ENCODE measurements at places on chromosomes 2 and 18.

- DNase-seq: peak; percentile 38
Observed at GRCh38 chr18:76709659-76710645, 112.4 kb upstream of the ZNF236 start.

DNA sequence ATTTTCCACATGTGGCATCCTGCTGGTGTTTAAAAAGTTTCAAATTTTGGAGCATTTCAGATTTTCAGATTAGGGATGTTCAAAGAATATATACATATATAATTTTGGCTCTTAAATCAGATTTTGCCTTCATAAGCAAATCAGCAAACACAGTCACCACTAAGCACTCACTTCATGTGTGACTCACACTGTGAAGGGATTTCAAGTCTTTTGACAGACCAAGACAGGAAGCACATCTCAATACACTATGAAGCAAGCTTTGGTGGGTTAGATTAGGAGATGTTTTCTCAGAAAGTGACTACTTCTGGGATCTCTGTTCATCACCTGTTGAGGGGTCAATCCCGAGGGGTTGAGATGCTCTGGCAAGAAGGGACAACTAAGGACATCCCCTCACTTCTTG is 227.8 kb upstream of the RBBP8 start:
- no peak for DNase-seq

GRCh38 chr18:13266218-13267100 is 47.9 kb downstream of the LDLRAD4 start:
- no peak for DNase-seq

DNA sequence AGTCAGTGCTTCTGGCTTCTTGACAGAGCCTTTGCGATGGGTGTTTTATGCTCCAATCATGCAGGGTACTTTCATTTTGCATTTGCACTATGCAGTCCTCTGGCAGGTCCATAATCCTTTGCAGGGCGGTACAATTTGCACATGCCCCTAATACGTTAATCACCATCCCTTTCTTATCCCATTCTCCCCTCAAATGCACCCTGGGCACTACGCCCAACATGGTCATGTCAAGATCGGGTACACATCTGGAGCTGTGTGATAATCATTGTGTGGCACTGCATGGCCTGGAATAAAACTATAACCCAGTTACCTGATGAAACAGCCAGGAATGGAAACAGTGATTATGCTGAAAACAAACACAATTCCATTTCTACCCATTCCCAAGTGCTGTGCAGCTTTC is 27.7 kb downstream of the LOXHD1 start:
- DNase-seq: no peak

GRCh38 chr18:32753656-32754260 is 19.1 kb downstream of the KLHL14 start:
- DNase-seq: no peak

DNA sequence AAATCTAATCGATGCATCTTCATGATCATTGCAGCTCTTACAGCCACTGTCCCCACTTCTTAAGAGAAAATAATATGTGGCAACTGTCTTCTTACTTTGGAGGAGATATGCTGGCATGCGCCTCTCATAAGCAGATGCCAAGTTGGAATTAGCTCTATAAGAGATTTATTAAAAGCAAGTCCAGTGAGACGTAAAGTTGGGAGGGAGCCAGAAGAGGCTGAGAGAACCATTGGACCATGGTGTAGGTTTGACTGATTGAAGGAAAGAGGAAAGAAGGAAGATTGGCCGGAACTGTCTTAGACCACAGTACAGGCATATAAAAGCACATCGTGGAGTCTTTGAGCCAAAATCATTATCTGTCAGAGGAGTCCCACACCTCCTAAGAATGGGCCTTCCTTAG is 265.7 kb upstream of the ZC3H15 start:
- no peak for DNase-seq

- DNase-seq: no peak
Observed at GRCh38 chr2:73414696-73415095, 29.1 kb downstream of the ALMS1 start.

DNA sequence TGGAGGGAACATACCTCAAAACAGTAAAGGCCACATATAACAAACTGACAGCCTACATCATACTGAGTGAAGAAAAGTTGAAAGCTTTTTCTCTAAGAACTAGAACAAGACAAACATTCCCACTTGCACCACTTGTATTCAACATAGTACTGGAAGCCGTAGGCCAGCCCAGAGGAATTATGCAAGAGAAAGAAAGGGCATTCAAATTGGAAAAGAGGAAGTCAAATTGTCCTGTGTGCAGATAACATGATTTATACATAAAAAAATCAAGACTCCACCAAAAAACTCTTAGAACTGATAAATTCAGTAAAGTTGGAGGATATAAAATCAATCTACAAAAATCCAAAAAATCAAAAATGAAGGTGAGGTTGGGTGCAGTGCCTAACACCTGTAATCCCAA is 8.0 kb upstream of the KDM3A start:
- no peak for DNase-seq

- DNase-seq: no peak
Observed at GRCh38 chr2:150144546-150145298, 342.7 kb downstream of the RND3 start.

GRCh38 chr2:190933361-190933760 is 52.7 kb downstream of the GLS start:
- no peak for DNase-seq

DNA sequence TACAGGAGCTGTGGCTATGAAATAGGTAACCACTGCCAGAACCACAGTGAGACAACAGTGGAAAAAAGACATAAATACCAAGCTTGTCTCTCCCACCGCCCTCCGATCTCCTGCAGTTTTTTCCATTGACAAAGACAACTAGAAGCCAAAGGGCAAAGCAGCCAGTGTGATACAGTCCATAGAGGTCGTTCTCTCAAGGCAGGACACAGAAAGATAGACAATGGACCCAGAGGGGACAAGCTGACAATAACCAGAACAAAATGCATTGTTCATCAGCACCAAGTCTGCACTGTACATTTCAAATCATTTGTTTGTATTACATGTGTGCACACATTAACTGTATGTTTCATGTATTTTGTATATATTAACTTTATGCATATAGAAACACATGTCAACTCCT is 233.0 kb upstream of the NOL4 start:
- DNase-seq: no peak
